ENCODE measurements at places on chromosomes 3 and 15.

DNA sequence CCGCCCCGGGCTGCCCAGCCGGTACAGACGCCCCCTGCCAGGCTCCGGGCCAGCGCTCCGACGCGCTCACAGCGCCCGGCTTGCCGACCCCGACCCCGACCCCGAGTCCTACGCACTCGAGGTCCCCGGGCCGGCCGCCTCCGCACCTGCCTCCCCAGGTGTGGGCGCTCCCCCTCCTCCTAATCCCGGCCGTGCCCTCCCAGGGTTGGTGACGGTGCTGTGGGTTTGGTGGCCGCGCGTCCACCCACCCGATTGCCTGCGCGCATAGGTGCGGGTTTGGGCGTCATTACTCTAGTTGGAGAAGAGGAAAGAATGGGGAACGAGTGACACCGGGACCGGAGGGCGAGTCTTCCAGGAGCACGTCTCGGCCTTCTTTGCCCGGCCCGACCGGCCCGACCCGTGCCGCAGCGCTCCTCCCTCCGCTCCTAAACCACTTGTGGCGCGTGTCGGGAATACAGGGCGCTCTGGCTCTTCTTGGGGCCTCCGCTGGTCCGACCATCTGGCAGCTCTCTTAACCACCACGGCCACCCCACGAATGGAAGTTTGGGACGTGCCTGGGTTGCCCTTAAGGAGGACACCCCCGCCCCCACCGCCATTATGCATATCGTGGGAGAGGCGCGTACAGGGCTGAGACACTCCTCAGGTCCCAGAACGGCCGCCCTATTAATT, 810 bp upstream of the THRB start:
- no peak for DNase-seq

DNA sequence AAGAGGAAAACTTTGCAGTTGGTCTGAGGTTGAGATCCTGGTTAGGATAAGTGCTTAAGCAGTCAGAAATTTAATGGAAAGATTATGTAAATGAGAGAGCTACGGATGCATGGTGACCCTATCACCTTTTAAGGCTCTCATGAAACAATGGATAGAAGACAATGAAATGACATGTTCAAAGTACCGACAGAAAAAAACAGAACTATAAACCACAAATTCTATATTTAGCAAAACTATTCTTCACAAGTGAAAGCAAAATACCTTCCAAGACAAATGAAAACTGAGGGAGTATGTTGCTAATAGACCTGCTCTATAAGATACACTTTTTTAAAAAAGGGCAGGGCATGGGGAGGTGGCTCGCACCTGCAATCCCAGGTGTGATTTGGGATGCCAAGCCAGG, 32.2 kb downstream of the DNAAF4 start:
- DNase-seq, result no peak

DNA sequence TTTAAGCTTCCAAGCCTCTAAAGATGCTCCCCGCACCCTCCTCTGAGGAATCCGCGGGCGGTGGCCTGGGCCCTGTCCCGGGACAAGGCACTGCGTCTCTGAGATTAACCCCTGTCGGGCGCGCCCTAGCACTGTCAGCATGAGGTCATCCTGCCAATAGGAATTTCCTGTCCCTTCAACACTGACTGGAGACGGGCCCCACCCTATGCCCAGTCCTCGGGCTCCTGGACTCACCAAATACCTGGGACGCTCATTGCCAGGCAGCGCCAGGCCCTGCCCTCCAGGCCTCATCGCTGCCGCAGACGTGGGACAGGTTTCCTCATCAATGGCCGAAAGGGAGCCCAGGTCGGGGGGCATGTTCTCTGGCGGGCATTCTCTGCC, 67.6 kb upstream of the SH3GL3 start:
- no peak for DNase-seq

- DNase-seq, result no peak
Observed at GRCh38 chr3:14775563-14775962, 43.2 kb upstream of the FGD5 start.

GRCh38 chr3:114874522-114874971, 272.5 kb downstream of the ZBTB20 start:
- no peak for DNase-seq

DNA sequence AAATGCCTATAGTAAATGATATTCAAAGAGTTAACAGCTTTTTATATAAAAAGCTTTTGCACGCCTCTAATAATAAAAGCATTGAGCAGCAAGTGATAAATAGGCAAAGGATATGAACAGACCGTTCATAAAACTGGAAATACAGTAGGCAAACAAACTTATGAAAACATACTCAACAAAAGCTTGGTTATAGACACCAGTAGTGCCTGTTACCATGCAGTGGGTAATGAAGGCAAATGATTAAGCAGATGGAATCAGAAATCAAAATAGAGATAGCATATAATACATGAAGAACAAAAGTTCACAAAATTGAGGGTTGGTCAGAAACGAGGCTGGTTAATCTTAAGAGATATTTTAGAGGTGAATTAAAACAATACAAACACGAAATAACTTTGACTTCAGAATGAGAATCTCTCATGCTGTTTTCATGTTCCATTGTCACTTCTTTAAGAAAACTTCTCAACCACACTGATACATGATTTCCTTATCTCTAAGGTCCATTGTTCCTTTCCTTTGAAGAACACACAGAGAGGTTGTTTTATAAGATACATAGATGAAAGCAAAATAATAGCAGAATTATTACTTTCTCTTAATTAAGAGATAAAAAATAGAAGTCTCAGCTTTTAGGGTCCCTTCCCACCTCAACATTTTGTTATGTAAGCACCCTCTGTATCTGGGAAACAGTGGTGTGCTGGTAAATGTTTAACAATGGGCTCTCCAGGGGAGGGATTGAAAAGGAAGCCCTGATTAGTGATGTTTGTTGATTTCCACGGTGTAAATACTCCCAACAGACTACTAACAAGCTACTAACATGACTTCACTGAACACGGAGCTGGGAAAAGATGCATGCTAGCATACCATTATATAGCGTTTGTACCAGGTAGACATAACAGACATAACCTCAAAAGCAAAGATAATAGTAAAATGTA, 12.6 kb downstream of the RASGRP1 start:
- DNase-seq, result no peak

- no peak for DNase-seq
Observed at GRCh38 chr3:75737831-75738493, 47.4 kb downstream of the ZNF717 start.

DNA sequence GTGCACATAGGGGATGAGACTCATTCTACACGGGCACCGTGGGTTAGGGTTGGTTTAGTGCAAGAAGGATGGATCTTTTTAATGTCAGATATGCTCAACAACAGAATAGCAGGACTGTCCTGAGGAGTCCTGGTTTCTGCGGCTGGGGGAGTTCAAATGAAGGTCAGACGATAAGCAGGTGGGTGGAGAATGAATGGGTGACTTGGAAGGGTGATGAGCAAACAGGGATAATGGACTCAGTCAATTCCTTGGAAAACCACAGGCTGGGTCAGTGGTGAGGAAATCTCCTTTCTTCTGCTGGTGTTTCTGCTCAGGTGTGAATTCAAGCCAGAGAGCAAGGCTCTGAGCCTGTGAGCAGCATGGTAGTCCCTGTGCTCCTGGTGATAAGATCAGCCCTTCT, 59.9 kb downstream of the MESD start:
- no peak for DNase-seq

DNA sequence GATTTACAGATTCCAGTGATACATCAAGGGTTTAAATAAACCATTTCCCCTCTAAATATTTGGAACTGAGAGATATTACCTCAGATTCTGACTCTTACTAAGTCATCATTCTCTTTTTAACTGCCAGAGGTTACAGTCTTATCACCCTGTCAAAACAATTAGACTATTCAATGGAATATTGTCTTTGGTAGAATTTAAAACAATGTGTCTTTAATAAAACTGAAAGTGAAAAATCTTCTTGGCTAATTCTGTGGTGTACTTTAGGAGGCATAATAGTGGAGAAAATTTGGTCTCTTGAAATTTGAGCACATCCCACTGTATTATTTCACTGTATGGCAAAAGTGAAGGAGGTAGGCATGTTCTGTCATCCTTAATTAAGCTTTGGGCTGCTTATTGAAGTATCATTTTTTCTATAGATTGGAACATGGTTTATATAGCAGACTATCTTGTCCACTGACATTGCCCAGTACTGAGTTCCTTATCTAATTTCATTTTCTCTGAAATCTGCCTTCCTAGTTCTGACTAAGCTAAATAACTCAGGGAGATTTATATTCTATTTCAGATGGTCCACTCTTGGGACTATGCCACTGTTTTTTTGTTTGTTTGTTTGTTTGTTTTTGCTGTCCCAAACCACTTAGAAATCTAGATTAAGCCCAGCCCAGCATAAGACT, 48.0 kb upstream of the UTS2B start:
- DNase-seq, result no peak

DNA sequence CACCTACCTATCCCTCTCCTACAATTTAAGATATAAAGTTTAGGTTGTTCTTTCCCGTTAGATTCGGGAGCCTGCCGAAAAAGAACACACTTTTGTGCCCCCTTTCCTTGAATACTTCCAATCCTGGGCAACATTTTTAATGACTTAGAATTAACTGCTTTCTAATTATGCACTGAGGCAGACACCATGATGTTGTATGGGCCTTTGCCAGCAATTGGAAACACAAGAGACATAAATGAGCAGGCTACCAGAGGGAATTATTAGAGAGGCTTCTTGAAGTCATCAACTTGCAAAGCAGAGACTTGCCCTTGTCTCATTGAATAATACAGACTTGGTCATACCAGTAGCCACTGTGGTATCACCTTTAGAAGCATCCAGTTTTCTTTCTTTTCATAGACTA, 96.8 kb downstream of the CDIN1 start:
- DNase-seq, result no peak

GRCh38 chr15:87492321-87492720, 764.2 kb downstream of the NTRK3 start:
- DNase-seq, result no peak

- DNase-seq, result no peak
Observed at GRCh38 chr3:13548696-13549622, at the start of gene FBLN2. TSS of gene FBLN2 (plus strand) at chr3:13549125. CDS start at chr3:13570356, 21,231 bp downstream.

GRCh38 chr3:127081001-127081720, 98.2 kb downstream of the PLXNA1 start:
- DNase-seq, result no peak

DNA sequence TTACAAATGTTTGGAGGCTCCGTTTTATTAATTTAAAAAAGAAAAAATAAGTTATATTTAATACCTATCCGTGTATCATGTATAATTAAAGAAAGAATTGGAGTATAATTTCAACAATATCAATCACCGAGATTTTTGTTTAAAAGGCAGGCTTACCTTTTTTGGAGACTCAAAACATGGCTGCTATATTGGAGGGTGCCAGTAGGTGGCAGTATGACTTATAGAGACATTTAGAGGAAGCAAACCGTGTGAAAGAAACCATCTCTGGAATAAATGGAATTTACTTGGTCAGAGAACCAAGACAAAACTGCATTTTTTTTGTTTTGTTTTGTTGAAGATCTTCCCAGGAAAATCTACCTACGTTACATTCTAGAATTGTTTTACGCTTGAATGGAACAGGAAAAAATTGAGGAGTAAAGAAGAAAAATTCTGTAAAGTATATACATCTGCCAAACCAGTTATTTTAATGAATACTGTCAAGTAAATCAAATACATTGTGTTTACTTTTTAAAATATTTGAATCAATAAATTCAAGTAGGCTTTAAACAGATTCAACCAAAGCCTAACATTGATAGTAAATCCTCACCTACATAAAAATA, 802.6 kb upstream of the ALCAM start:
- DNase-seq, result peak; percentile 8

- DNase-seq, result no peak
Observed at GRCh38 chr15:96692826-96693225, 362.3 kb downstream of the NR2F2 start.

DNA sequence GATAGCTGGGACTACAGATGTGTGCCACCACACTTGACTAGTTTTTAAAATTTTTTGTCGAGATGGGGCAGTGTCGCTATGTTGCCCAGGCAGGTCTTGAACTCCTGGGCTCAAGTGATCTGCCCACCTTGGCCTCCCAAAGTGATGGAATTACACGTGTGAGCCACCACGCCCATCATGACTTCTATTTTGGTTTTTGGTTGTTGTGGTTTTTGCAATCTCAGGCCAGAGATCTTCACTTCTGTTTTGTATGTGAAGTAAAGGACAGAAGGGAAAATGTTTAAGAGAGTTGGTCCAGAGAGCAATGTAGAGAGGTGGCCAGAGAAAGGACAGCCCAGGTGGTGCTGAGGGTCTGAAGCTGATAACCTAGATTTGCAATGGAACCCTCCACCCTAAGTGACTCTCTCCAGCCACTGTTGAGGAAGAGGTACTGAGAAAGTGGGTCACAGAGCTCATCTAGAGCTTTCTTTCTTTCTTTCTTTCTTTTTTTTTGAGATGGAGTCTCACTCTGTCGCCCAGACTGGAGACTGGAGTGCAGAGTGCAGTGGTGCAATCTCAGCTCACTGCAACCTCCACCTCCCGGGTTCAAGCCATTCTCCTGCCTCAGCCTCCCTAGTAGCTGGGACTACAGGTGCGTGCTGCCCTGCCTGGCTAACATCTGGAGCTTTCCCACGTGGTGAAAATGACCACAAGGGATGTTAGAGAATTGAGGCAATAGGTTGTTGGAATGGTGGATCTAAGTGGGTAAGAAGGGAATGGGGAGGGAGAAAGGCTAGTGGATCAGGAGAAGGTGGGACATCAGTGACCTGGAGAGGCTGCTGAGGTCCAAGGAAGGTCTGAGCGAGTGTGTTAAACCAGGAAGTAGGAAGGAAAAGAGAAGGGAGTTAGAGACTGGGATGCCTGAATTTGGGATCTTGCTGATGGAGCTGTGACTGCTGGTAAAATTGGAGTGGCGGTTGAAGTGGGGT, 22.4 kb upstream of the SEMA4B start:
- DNase-seq, result no peak

DNA sequence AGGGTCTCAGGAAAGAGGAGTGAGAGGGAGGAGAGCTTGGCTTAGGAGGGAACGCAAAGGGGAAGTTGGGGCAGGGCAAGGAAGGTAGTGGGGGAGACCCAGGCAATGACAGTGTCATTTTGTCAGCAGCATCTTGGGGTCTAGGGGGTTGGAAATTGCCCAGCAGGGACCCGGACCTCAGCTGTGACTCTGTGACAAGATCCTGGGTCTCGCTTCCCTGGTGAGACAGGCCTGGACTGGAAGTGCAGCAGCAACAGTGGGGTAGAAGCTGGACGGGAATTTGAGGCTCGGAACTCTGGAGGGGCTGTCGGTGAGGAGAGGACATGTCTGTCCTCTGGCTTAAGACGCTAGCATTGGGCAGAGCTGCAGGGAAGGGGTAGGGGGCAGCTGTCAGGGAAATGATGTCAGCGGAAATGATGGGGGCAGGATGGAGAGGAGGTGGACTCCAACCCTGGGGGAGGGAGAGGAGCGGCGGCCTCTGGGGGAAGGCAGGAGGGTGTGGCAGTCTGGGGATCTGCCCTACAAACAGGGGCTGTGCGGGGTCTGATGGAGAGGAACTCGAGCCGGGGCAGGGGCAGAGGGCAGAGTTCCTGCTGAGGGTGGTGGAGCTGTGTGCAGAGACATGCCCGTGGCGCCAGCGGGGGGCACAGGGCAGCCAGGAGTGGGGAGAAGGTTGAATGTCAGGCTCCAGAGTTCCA, 12.3 kb downstream of the ANPEP start:
- no peak for DNase-seq

- DNase-seq, result no peak
Observed at GRCh38 chr3:79869461-79870312, 101.9 kb upstream of the ROBO1 start.
